Naive B cell (primary cell): ENCODE measurements at places on chromosomes 3 and 15.

DNA sequence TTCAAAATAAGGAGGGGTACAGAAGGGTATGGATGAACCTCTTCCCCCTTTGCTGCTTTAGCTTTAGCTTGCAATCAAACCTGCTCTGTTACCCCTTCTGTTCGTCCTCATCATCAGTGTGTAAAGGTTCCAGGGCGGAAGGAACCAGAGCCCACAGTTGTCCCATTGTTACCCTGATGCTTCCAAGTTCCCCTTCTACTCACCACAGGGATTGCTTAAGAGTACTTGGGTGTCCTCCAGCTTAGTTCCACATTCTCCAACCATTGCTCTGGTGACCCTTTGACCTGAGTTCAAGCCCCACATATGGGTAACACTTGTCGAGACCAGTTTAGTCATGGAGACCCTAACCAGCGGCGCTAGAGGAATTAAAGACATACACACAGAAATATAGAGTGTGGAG is 1080.1 kb upstream of the ALCAM start:
- DNase-seq: no peak

DNA sequence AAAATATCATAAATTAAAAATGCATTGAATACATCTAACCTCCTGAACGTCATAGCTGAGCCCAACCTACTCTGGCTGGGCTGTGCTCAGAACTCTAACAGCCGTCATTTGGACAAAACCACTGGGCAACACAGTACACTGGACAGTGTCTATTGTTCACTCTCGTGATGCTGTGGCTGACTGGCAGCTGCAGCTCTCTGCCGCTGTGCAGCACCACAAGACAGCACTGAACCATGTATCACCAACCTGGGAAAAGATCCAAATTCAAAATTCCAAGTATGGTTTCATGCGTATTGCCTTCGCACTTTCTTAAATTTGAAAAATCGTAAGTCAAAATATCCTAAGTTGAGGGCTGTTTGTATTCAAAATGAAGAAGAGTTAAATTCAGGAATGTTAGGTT is 145.1 kb upstream of the CNTN4 start:
- DNase-seq: no peak

DNA sequence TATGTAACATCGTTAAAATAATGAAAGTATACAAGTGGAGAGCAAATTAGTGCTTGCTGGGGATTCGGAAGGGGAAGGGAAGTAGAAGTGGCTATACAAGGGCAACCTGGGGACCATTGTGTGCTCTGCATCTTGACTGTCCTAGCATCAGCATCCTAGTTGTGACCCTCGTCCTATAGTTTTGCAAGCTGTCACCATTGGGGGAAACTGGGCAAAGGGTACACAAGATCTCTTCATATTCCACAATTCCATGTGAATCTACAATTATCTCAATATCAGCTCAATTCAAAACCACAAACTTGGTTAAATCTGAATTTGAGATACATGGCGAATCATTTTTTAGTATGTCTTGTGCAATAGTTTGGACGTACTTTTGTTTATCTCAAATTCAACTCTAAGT is 30.9 kb downstream of the WNT7A start:
- no peak for DNase-seq

- no peak for DNase-seq
Observed at GRCh38 chr3:25057379-25057778, 370.7 kb upstream of the RARB start.

- no peak for DNase-seq
Observed at GRCh38 chr15:74036271-74037170, 42.0 kb downstream of the PML start.
